ENCODE measurements at places on chromosomes 7 and 10.

- no peak for DNase-seq
These were observed 65.3 kb downstream of the FRMPD2 start for GRCh38 chr10:48209241-48209640.

DNA sequence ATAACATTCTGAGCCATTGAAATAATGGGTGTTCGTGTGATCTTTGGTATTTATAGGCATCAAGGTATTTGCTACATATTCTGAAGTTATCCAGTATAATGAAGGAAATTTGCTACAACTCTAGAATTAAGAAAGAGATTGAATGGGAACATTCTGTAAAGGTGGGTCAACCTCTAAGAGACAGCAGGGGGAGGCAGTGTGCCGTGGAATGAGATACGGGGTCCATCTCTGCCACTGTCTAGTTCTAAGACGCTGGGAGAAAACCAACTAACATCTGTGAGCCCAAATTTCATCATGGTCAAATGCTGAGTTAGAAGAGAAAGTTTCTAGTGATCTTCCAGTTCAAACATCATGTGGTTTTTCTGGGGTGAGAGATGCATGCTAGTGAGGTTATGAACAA lies 368.9 kb downstream of the SORCS1 start:
- peak; percentile 11 for DNase-seq

GRCh38 chr10:82390866-82391658 lies 516.1 kb downstream of the NRG3 start:
- no peak for DNase-seq

- DNase-seq, result no peak
These were observed 38.9 kb downstream of the DRGX start for GRCh38 chr10:49356944-49357343.

DNA sequence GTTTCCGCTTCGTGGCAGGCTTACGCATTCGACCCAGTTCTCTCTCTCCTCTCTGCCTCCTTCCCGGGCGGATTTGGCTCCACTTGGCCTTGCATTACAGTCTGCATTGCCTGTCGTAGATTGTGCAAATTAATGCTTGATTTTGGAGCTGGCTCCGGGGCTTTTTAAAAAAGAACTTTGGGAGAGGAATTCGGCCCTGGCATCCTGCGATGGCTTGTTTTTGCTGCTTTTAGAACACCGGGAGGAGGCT lies 767 bp downstream of the EIF4EBP2 start:
- no peak for DNase-seq
